Cardiac muscle cell (in vitro differentiated cells and primary cell): ENCODE measurements at places on chromosomes 3 and 15. TPM values are rescaled to one million over a fixed set of nuclear protein-coding genes. Genes with fewer than 3 reads are reported as not detected.

SLC22A14 gene
- 0.07 and 0.12 TPM in 2 replicates for total RNA-seq

AHSG gene
- not detected in 2 replicates for total RNA-seq

OR5H15 gene
- not detected in 2 replicates for total RNA-seq

HYKK gene
- 6.1 and 9.2 TPM in 2 replicates for total RNA-seq

GPR160 gene
- 0.53 TPM in 1 of 2 replicates, not detected in the other for total RNA-seq

NUSAP1 gene
- 37.1 and 198 TPM in 2 replicates for total RNA-seq

C15orf61 gene
- 5.1 and 6.8 TPM in 2 replicates for total RNA-seq
